ENCODE measurements at places on chromosomes 3 and 15. TPM values are rescaled to one million over a fixed set of nuclear protein-coding genes. Genes with fewer than 3 reads are reported as not detected.
A peak's percentile ranks its signal among the peaks of the same experiment; 100 is the strongest.

GRCh38 chr3:175357758-175358157 lies 498.6 kb downstream of the NAALADL2 start:
- no peaks in the 10 kb centered on the region for H3K36me3 ChIP-seq
- DNase-seq, result no peak
- no peak overlapping the region for H3K27ac ChIP-seq
- H3K4me1 ChIP-seq, result no peaks in the 10 kb centered on the region
- no peak overlapping the region for H3K4me3 ChIP-seq
- no peaks in the 10 kb centered on the region for H3K27me3 ChIP-seq

- H3K4me1 ChIP-seq, result no peaks in the 10 kb centered on the region
- no peak overlapping the region for H3K4me3 ChIP-seq
- H3K36me3 ChIP-seq, result peaks cover 3% of the 10 kb centered on the region
Observed at GRCh38 chr15:24877174-24877573, 77.6 kb upstream of the SNRPN start.

C3orf49 gene
- not detected for total RNA-seq

ACKR2 gene
- total RNA-seq, result 0.74 TPM

DNA sequence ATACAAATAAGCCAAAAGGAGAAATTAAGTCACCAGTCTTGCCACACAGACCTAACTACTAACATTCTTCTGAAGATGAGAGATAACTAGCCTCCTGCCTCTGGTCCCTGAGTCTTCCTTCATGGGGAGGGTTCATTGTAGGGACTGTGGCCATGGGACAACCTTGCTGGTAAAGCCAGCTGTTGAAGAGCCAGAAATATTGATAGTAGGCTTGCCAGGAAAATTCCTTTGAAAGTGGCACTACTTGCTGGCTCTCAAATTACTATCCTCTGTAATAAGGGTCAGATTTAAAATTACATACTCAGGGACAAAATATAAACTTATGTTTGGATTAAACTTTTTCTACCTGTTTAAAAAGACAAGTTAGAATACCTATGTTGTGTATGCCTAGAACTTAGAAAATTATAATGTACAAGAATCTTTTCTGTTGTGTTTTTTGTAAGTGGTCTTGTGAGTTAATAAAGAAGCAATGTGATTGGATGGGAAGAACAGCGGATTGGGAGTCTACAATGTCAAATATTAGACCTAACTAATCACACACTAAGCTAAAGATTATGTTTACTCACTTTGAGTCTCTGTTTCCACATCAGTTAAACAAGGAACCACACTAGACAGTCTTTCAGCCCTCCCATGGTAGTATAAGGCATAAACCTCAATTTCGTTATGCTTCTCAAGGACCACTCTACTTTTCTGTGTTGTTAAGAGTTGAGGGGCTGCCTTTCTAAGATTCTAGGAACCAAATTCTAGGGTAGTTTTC lies 60.0 kb upstream of the TRIM71 start:
- peaks cover 4% of the 10 kb centered on the region for H3K4me1 ChIP-seq
- no peak for DNase-seq
- no peak overlapping the region for H3K4me3 ChIP-seq
- H3K27me3 ChIP-seq, result no peaks in the 10 kb centered on the region
- no peak overlapping the region for H3K27ac ChIP-seq
- H3K36me3 ChIP-seq, result peaks cover 22% of the 10 kb centered on the region

- no peaks in the 10 kb centered on the region for H3K27me3 ChIP-seq
- DNase-seq, result no peak
- H3K27ac ChIP-seq, result no peak overlapping the region
- H3K4me3 ChIP-seq, result no peak overlapping the region
- H3K4me1 ChIP-seq, result peaks cover 37% of the 10 kb centered on the region
Observed at GRCh38 chr15:31403096-31403495, 76.5 kb downstream of the KLF13 start.

GRCh38 chr3:148269816-148270215 lies 427.9 kb upstream of the AGTR1 start:
- H3K27me3 ChIP-seq, result no peaks in the 10 kb centered on the region
- H3K27ac ChIP-seq, result no peak overlapping the region
- H3K4me1 ChIP-seq, result no peaks in the 10 kb centered on the region
- no peak for DNase-seq
- H3K36me3 ChIP-seq, result no peaks in the 10 kb centered on the region
- H3K4me3 ChIP-seq, result no peak overlapping the region

GRM7 gene
- not detected for total RNA-seq

ANKRD34C gene
- not detected for total RNA-seq

ECE2 gene
- total RNA-seq, result not detected

- DNase-seq, result no peak
- H3K27me3 ChIP-seq, result no peaks in the 10 kb centered on the region
- H3K27ac ChIP-seq, result peak overlapping the region; percentile 71
- H3K4me1 ChIP-seq, result peaks cover 84% of the 10 kb centered on the region
Observed at GRCh38 chr15:67124111-67124510, 58.7 kb downstream of the SMAD3 start.

DNA sequence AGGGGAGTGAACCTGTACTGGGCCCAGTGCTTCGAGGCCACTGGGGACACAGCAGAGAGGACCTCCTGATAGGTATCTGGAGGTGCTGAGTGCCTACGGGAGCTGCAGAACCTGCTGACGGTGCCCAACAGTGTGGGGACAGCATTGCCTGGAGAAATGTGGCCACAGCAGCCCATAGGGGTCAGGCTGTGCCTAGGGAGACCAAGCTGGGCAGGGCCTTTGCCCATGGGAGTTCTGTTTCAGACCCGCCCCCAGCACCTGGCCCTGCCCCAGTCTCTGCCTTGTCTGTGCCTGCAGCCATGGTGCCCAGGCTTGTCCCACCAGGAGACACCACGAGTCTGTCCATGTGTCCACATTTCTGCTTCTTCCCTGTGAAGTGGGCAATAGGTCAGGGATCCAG lies 15.3 kb upstream of the RPL32 start:
- H3K4me3 ChIP-seq, result no peak overlapping the region
- H3K36me3 ChIP-seq, result no peaks in the 10 kb centered on the region
- no peak overlapping the region for H3K27ac ChIP-seq

DNA sequence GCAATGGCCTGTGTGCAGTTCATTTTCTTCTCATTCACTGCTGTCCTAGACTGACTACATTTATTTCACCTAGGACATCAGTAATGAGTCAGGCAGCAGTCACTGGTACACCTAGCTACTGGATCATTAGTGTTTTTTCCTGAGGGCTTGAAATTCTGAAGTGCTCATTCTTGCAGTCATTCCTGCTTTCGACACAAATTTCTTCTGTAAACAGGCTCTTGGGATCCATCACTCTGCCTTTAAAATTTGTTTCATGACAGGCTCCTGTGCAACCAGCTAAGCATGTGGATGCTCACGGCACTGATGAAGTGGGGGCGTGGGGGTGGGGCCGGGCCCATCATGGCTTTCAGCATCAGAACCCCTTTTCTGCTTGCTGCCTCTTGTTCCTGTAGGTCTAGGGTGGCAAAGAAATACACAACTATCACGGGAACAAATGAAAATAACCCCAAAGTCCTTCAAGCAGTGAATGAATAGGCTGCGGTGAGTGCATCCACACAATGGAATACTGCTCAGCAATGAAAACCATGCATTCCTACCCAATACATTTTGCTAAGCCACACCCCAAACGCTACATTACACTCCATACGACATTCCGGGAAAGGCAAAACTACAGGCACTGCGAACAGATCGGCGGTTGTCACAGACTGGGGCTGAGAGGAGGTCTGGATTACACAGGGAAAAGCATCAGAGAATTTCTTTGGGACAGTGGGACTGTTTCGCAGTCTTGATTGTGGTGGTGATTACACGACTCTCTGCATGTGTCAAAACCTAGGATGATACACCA lies 9.3 kb upstream of the MELTF start:
- H3K36me3 ChIP-seq, result no peaks in the 10 kb centered on the region
- no peak for DNase-seq
- H3K4me1 ChIP-seq, result no peaks in the 10 kb centered on the region

DNA sequence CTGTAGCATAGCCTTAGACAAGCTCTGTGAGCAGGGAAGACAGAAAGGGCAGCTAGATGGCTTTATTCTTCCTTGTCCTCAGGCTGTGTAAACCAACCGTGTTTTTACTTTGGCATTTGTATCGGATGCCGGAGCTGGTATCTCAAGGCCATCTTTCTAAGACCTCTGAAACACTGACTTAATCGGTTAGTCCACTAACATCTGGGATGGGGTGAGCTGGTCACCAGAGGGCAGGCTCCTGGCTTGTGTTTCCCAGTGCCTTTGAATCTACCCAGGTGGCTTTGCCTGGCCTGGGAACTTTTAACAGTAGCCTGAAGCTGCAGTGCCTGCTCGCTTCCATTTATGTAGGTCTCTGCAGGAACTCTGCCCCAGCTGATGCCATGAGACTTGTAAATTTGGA lies 252.7 kb downstream of the NR1D2 start:
- H3K36me3 ChIP-seq, result no peaks in the 10 kb centered on the region
- no peaks in the 10 kb centered on the region for H3K4me1 ChIP-seq
- DNase-seq, result no peak
- no peak overlapping the region for H3K4me3 ChIP-seq
- H3K27ac ChIP-seq, result no peak overlapping the region

AMOTL2 gene
- 0.39 TPM for total RNA-seq

AMIGO3 gene
- not detected for total RNA-seq

GCSAM gene
- 11.7 TPM for total RNA-seq

DNA sequence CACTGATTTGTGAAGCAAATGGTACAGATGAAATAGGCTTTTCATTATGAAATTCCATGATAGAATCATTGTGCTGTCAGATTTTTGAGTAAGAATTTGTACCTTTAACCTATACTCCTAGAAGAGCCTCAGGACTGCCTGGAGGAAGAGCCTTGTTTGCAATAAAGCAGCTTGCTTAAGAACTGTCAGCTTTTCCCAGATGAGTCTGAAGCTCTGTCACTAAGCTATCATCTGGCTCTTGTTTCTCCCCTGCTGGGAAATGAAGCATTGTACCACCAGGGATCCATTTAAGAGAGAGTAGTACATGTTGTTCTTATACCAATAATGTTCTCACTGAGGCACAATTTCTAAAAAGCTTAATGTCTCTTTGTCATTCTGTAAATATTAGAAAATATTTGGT lies 85.1 kb upstream of the FLNB start:
- H3K27me3 ChIP-seq, result no peaks in the 10 kb centered on the region
- H3K4me1 ChIP-seq, result no peaks in the 10 kb centered on the region
- H3K36me3 ChIP-seq, result peaks cover 29% of the 10 kb centered on the region
- DNase-seq, result no peak

COL6A6 gene
- total RNA-seq, result not detected

DNA sequence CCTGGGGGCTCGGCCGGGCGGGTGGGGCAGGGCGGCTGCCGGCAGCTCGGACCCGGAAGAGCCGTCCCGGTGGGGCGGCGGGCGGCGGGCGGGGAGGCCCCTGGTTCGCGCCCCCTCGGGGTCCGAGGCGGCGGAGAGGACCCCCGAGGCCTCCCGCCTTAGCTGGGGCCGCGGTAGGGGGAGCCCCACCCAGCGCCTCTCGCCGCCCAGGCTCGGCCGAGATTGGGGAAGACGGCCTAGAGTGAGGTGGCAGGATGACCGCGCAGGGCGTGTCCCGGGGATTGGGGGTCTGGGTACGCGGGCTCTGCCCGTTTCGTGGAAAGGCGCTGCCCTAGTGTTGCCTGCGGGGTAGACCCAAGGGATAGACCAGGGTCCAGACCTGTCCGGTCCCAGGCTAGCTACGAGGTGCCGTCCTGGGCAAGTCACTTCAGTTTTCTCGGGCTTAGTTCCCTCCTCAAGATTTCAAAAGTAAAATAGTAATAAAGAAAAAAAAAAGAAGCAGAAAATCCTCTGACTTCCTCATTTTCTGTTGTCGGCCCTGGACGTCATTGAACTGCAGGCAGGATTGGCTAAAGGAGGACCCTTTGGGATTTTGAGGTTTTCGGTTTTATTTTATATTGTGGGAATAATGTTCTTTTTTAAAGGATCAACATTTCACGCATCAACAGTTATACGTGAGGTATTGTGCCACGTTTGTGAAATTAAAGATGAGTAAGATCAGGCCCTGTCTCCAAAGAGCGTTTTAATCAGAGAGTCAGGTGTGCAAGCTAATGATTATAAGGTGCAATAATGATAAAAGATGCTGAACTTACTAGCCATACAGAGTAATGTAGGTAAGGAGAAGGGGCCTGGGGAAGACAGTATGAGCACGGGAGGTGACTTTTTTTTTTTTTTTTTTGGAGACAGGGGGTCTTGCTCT lies 679 bp downstream of the IQGAP1 start:
- DNase-seq, result peak; percentile 73
- H3K27me3 ChIP-seq, result no peaks in the 10 kb centered on the region
- H3K36me3 ChIP-seq, result peaks cover 34% of the 10 kb centered on the region
- peak overlapping the region; percentile 92 for H3K4me3 ChIP-seq
- peak overlapping the region; percentile 89 for H3K27ac ChIP-seq
- H3K4me1 ChIP-seq, result peaks cover 53% of the 10 kb centered on the region

- no peak overlapping the region for H3K27ac ChIP-seq
- no peak overlapping the region for H3K4me3 ChIP-seq
Observed at GRCh38 chr3:109334572-109334971, 2.8 kb downstream of the DPPA4 start.

EEF1AKMT4 gene
- total RNA-seq, result 3.5 TPM

GRCh38 chr15:66735909-66736305 lies 33.9 kb downstream of the SMAD6 start:
- no peaks in the 10 kb centered on the region for H3K4me1 ChIP-seq
- no peak overlapping the region for H3K27ac ChIP-seq
- DNase-seq, result no peak
- no peaks in the 10 kb centered on the region for H3K27me3 ChIP-seq

CFAP161 gene
- not detected for total RNA-seq

GRCh38 chr15:85964471-85964870 lies 115.2 kb upstream of the AGBL1 start:
- no peaks in the 10 kb centered on the region for H3K36me3 ChIP-seq
- H3K4me3 ChIP-seq, result no peak overlapping the region
- H3K4me1 ChIP-seq, result peaks cover 4% of the 10 kb centered on the region
- no peak for DNase-seq
- H3K27ac ChIP-seq, result no peak overlapping the region

DNA sequence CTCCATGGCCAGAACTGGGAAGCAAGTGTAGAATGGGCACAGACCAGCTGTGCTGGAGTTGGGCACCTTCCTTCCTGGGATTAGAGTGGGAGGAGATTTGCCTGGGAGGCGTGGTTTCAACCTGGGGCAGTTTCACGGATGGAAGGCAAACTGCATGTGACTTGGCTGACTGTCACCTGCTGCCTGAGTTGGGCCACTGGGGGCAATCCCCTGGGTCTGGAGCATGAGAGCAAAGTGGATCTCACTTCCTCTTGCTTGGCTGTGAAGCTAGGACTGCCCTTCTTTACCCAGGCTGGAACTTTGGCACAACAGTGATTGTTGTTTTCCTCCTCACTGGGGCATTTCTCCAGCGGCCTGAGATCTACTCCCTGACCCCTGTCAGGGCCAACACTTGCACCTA lies 1247.0 kb upstream of the EPHA6 start:
- H3K36me3 ChIP-seq, result no peaks in the 10 kb centered on the region
- H3K27ac ChIP-seq, result no peak overlapping the region
- H3K27me3 ChIP-seq, result no peaks in the 10 kb centered on the region
- H3K4me3 ChIP-seq, result no peak overlapping the region
- no peak for DNase-seq

TIMP4 gene
- 0.50 TPM for total RNA-seq
